HL-60 (cell line): ENCODE measurements at places on chromosomes 11 and 22.
A peak's percentile ranks its signal among the peaks of the same experiment; 100 is the strongest.

DNA sequence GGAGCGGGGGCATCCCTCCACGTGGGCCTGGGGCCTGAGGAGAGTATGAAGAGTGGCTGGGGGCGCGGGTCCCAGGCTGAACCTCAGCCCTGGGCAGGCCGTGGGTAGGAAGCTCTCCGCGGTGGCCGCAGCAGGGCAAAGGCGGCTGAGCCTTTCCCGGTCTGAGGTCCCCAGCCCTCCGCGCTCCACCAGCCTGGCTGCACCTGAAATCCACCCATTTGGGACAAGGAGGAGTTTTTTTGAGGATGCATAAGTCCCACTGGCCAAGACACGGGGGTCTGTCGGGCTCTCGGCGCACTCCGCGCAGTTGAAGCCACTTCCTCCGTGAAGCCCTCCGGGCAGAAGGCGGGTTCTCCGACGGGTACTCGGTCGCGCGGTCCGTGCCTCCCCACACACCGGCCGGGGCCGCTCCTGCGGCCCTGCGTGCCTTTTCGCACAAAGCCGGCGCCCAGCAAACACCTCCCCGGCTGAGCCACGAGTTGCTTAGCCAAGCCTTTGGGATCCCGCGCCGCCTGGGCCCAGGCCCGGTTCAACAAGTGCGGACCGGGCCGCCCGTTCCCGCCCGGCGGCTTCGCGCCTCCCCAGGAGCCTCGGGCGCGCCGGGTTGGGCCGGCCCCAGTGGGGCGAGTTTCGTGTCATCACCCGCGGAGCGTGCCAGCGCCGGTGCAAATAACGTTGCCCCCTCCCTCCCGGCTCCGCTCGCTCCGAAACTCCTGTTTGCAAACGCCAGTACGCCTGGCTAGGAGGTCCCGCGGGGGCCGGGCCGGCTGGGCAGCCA lies 666 bp upstream of the OVOL1 start:
- no peak for DNase-seq

- DNase-seq = no peak
Observed at GRCh38 chr11:130645843-130646197, 197.4 kb downstream of the ADAMTS15 start.

- no peak for DNase-seq
Observed at GRCh38 chr11:85525686-85526085, 101.5 kb downstream of the DLG2 start.

GRCh38 chr11:3920148-3920852 lies 64.8 kb downstream of the STIM1 start:
- DNase-seq = peak; percentile 81
